ENCODE measurements at places on chromosomes 11 and 22.

DNA sequence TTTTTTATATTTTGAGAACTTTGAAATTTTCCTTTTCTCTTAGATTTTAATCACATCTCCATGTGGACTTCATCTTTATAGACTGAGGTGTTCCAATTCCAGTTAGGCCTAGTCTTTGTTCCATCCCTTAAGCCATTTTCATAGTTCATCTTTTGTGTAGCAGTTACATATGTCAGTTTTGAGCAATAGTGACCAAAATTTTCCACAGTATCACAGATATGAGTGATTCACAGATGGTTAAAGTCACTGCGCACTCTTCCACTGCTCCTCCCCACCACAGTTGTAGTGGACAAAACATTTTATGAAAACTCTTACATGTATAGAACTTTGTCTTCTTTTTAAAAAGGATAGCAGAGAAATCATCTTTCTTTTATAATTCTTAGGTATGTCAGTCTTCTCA is 42.8 kb downstream of the YAP1 start:
- no peak for DNase-seq

DNA sequence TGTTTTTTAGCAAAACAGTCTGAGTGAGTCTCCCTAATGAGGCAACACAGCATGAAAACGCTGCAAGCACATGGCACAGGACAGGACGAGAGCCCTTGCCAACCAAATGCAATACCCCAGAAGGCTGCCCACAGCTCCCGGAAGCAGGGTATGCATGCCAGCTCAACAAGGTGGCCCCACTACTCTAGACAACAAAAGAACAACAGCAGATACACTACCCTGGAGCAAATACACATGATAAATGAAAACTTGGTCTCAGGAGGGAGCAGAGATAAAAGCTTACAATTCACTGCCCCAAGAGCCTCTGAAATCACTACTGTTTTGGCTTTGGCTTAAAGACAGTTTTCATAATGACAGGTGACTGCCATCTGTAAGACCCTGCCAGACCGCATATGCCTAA is 785.4 kb upstream of the API5 start:
- no peak for DNase-seq

DNA sequence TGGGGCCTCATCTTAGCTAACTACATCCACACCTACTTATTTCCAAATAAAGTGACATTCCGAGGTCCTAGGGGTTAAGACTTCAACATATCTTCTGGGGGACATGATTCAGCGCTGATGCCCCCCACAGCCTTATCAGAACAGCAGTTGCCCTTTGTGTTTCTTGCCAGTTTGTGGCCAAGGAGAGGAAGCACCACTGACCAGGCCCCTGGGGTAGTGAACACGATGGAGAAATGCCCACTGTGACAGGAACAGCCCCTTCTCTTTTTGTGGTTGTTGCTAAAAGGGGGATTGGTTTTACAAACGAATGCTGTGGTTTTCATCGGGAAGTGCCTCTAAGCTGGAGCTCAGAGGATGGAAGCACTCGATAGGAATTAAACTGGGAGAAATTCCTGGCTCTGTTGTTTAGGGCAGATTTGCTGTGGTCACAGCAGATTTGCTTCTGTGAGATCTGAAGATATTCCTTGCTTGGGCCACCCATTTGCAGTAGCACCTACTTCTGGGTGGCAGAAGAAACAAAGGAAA is 88.8 kb downstream of the ABTB2 start:
- DNase-seq = no peak

GRCh38 chr11:48193876-48194275 is 22.7 kb upstream of the OR4B1 start:
- no peak for DNase-seq

DNA sequence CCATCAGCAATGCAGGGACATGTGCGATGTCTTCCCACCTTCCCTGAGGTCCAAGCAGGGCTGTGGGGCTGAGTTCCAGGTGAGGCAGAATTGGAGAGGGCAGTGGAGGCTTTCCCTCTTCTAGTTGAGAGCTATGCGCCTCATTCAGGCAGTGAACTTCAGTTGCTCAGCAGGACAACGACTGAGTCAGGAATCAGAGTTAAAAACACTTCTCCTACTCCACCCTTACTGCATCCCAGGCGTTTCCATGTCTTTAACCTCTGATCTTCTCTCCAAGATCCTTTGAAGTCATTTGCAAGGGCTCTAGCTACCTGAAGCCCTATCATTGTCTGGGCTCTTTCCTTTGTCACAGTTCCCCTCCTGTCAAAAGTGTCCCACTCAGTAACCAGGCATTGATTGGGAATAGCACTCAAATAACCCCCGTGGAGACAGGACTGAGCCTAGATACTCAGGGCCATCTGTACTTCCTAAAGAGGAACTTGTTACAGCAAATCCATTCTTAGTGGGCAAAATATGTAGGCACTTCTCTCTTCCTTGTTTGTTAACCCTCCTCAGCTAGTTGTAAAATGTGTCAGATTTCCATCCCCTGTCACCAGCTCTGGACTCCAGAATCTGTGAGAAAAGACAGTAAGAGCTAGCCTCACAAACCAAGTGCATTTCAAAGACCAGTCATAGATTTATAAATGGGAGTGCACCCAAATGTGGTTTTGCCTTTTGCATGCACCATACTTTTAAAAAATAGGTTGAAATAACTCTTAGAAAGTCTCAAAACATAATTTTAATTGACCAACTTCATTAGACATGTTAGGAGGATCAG is 72.5 kb upstream of the MYO18B start:
- DNase-seq = no peak

Measured in fibroblast of skin of left biceps (primary cell).